ENCODE measurements at places on chromosomes 1 and 21. TPM values are rescaled to one million over a fixed set of nuclear protein-coding genes. Genes with fewer than 3 reads are reported as not detected.

GBP6 gene
- 441 TPM for total RNA-seq

ZMYM1 gene
- 11.8 TPM for total RNA-seq

- DNase-seq = no peak
These were observed 144.2 kb downstream of the LYPLAL1 start for GRCh38 chr1:219317762-219318353.

DNA sequence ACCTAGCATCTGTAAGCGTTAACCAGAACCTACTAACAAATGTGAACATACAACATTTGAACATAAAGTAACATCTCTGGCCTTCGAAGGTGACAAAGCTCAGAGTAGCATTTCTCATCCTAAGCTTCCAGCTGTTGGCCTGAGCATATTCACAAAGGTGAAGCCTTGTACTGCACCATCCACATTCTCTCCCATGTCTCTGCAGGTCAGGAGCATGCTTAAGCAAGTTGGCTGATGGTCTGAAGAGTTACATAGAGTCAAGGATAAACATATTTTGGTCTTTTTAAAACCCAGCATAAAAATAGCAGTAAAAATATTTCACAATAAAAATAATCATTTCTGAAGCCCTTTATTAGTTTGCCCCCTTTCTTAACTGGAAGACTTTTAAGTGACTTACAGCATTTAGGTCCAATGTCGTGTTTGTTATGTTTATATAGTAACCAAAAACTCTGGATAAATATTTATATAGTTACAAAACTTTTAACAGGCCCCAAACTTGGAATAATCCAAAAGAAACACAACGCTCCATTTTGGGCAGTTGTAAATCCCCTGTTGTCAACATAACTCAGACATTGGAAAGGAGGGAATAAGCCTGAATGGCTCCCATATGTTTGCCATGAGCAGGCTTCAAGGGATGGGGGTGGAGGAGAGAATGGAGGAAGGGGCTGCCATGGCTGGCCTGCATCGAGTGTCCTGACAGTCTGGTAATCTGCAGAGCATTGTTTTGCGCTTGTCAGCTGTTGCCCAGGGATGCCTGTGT is 42.8 kb upstream of the ENAH start:
- DNase-seq = no peak

KIAA0319L gene
- total RNA-seq = 53.4 TPM

GRCh38 chr1:236201786-236202185 is 59.4 kb downstream of the GPR137B start:
- no peak for DNase-seq

- DNase-seq = no peak
These were observed 59.2 kb downstream of the ABCA4 start for GRCh38 chr1:94061513-94062443.

GRCh38 chr1:56363007-56363770 is 216.2 kb downstream of the PLPP3 start:
- no peak for DNase-seq

DNA sequence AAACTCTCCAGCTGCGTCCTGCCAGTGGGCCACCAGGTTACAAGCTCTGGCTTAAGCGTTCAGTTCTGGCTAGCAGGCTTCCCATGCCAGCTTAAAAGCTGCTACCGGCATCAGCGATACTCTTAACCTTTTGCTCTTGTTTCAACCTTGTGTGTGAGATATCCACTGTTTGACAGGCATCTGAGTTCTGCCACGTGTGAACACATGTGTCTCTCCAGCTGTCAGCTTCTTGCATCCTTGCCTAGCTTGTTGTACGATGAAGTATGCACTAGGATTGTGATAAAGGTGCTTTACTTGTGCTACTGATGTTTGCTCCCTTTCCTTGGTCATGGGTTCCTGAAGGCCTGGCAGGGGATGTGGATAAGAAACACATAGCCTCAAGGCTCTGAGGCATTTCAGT is 201.6 kb downstream of the PRDM2 start:
- no peak for DNase-seq

RXRG gene
- 0.15 TPM for total RNA-seq

SH2D2A gene
- total RNA-seq = 2.0 TPM

DNA sequence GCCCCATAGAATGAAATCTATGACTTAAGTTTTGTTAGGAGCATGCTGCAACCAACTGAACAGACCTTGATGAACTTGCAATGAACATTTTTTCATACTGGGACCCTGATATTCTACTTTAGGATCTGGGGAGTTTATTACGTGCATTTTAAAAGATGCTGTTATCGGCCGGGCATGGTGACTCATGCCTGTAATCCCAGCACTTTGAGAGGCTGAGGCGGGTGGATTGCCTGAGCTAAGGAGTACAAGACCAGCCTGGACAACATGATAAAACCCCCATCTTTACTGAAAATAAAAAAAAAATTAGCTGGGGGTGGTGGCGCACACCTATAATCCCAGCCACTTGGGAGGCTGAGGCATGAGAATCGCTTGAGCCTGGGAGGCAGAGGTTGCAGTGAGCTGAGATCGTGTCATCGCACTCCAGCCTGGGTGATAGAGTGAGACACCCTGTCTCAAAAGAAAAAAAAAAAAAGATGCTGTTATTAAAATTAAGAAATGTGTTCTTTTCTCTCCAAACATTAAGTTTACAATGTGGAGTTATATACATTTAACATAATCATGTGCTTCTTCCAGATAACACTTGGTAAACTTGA is 7.1 kb downstream of the MPZL1 start:
- DNase-seq = no peak

CENPF gene
- total RNA-seq = 26.3 TPM

PROK1 gene
- 0.35 TPM for total RNA-seq

DNA sequence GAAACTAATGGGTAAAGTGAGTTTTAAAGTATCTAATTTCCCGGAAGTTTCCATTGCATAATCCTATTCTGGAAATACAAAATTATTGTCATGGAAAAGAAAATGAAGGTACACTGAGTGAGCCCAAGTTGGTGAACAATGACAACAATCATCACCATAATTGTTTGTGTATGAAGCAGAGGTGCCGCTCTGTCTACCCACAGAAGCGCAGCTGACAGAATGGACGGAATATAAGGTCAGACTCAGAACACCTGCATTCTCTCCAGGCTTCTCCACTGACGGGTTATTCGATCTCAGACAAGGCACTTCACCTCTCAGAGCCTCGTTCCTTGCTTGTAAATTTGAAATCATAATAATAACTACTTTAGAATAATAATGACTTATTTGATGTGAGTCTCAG is 99.1 kb upstream of the NGF start:
- no peak for DNase-seq

DNA sequence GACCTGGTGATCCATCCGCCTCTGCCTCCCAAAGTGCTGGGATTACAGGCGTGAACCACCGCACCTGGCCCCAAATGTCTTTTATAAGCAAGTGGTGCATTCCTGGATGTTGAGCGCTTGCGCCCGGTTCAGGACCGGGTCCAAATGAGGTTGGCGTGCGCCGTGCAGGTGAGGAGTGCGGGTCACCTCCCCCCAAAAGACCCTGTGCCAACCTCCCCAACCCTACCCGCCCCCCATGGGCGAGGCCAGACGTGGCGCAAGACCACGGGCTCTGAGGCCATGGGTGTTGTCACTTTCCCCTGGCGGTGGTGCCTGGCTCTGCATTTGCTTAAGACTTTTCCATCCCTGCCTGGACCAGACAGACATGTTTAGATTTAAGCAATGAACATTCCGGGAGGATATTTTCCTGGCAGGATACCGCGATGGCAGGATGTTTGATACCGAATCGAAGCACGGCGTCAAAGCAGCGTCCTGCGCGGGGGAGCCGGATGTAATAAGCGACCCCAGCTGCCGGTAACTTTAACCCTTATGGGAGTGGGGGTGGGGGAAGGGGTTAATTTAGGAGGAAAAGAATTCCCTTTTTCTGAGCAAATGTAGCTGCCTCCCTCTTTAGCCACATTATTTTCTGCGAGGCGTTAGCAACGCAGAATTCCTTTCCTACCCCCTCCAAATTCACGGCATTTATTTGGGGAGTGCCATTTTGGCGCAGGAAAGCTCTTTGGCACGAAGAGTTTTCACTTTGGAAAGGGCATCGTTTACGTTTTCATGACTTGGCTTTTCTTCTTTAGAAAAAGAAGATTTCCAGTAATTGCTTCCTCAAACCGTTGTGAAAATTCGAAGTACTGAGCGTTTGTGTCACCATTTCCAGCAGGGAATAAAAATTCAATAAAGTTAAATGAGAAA is 27.8 kb upstream of the RNF187 start:
- no peak for DNase-seq

DNA sequence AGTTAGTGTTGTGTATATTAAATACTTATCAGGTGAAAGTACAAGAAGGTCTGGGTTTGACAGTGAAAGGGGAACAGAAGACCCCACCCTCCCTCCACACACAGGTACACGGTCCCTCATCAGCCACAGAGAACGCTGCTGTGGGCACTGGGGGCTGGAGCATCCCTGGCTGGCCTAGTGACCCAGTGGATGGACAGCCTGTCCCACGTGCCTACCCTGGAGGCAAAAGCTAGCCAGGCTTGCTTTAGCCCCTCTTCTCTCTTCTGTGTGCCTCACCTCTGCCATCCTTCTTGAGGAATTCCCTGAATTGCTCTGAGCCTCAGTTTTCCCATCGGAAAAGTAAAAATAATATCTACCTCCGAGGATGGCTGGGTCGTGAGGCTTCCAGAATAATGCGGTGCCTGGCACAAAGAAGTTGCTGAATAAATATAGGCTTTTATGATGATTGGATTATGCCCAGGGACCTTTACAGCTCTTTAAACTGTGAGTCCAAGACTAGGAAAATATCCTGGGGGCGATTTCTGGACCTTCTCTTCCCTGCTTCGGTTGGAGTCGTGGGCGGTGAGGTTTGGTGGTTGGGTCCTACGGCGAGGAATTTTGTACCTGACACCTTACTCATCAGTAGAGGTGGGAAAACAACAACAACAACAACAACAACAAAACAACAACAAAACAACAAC is 918 bp downstream of the IFNLR1 start:
- DNase-seq = no peak

SPOCD1 gene
- 0.40 TPM for total RNA-seq

DNA sequence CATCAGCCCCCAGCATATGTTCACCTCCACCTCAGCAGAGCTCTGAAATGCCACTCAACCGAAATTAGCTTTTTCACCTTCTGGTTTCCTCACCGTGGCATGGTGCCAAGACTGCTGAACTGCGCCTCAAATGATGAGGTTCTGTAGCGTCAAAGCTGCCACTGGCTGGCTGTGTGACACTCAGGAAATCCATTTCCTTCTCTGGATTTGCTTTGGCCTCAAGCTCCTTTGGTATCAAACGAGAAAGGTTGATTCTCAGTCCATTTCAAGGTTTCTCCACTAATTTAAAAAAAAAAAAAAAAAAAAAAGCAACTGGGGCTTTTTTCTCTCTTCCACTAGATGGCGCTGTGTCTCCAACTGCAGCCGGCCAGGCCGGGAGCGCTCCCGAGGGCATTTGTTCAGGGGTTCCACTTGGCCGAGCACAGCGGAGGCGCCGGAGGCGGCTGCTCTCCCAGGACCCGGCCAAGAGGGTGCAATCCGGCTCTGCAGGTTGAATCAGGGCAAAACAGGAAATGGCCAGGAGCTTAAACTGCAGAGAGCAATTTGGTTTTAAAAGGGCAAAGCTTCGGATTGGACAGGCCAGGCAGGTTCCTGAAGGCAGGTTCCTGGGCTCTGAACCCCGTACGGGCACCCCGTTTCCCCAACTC is 26.5 kb upstream of the PLA2G2C start:
- no peak for DNase-seq

TNFRSF18 gene
- total RNA-seq = 2.0 TPM

- no peak for DNase-seq
These were observed 85.0 kb downstream of the PRDM2 start for GRCh38 chr1:13784971-13785370.

ZNF683 gene
- not detected for total RNA-seq

DNA sequence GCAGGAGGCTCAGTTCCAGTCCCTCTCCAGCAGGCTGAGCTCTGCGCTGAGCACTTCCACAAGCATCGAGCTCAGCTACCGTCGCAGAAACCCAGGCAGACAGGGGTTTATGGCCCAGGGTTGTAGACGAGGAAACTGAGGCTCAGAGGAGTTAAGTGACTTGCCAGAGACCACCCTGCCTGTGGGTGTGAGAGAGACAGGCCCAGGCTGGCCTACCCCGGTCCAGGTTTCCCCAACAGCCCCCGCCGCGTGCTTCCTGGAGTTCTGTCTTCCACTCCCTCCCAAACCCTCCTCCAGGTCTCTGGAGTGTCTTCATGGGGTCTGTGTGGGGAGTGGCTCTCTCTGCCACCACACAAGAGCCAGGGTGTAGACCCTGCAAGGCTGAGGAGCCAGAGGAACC is 615.9 kb downstream of the PTPRU start:
- no peak for DNase-seq

DNA sequence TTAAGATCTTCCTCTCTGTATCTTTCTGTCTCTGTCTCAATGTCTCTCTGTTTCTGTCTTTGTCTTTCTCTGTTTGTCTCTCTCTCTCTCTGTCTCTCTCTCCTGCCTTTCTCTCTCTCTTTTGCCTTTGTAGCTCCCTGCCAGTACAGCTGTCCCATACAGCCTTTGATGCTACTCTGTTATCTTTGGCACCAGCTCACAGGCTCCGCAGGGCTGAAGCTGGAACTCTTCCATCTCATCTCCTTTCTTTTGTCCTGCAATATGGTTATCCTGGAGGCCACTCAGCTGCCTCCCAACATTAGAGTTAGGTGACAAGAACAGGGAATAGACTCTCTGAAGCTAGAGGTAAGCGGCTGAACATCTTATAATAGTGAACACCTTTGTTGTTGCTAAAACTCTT is 354.3 kb upstream of the NEGR1 start:
- DNase-seq = no peak

DNA sequence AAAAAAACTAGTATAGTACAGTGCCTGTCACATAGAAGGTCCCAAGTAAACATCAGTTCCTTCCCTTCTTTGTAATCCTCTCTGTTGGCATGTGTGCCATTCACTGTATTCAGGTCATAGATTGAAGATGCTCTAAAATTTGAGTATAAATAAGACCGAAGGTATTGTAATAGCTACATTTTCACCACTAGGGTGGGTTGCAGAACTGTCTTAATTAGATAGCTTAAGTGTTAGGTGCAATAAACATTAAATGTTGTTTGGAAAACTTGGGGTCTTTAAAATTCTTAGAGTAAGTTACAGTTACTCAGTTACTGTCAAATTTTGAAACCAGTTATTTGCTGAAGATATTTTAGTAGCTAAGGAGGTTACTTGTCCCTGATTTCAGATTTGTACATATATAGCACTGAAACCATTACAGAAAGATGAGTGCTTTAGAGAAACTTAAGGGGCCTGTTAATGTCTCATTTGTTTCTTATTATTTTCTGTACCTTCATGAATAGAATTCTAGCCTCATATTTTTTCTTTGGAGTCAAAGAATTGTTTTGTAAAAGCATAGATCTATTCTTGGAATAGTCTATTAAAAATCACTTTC is 24.3 kb downstream of the PER3 start:
- DNase-seq = no peak

Measured in esophagus squamous epithelium (tissue), 5 donors.